ENCODE measurements at places on chromosomes 2 and 18.

- DNase-seq = no peak
These were observed 49.2 kb upstream of the ZNF397 start for GRCh38 chr18:35191698-35192025.

DNA sequence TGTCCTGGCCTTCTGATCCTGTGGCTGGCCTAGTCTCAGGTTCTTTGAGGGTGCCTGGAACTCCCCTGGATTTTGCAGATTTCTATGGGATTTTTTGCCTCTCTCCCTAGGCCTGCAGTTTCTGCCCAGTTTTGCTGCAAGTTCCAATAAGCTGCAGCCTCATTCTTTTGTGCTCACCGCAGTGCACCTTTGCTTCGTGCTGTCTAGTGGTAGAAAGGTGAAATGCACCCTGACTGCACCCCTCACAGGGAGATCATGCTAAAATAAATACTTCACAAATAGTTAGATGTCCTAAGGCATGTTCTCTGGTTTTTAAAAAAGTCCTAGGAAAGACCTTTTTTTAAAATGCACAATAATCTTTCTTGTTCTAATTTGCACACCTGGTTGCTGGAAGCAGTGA, 72.5 kb downstream of the GNAL start:
- no peak for DNase-seq

- DNase-seq = no peak
These were observed 232.6 kb upstream of the PXDN start for GRCh38 chr2:1976728-1977416.

- DNase-seq = no peak
These were observed 37.2 kb upstream of the THSD7B start for GRCh38 chr2:136727973-136728699.

DNA sequence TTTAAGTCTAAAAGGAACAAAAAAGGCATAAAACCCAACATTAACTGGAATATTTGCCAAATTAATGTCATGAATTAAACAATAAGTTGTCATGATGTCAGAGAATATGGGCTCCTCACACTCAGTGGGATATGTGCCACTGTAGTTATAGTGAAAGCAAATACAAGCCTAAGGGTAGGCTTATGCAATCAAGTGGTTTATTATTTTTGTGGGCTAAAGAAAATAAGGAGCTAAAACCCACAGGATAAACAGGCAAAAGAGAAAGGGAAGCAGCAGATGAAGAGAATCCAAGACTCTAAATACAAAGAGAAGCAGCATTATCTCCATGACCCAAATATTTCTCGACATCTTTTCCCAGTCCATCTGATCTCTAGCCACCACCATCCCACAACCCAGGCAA, 17.5 kb downstream of the YWHAQ start:
- DNase-seq = no peak

GRCh38 chr2:139917690-139918384, 1137.6 kb upstream of the NXPH2 start:
- DNase-seq = no peak

DNA sequence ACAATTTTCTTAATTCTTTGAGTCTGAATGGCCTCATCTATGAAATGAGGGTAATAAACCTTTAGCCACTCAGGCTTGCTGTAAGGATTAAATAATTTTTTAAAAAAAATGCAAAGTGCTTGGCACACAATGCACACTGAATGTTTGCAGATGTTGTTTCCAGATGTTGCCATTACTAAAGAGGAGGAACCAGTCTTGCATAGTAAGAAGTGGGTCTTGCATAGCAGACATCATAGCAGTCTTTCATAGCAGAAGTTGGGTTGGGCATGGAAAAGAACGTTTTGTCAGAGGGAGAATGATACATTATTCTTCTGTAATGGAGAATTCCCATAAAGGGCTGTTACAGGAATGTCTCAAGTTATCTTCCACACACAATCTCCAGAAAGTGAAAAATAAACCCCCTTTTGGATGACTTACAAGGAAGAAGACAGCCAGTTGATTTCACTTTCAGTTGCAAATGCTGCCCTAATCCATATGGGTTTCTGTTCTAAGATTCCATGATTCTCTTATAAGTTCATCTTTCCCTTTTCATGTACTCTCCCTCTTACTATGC, 327.7 kb downstream of the SUCLG1 start:
- DNase-seq = no peak

DNA sequence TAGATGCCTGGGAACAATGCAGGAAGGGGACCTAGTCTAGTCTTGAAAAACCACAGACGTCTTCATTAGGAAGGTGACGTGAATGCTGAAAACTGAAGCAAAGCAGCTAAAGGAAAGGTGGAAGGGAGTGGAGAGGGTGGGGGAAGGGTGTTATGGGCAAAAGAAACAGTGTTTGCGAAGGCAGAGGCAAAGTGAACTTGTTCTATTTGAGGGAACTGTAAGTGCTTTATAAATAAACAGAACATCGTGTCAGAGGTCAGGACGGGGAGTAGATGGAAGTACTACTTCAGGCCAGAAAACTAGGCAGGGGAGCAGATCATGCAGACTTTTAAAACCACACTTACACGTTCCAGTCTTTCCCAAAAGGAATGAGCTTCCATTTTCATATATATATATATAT, 57.8 kb downstream of the FASTKD2 start:
- no peak for DNase-seq

DNA sequence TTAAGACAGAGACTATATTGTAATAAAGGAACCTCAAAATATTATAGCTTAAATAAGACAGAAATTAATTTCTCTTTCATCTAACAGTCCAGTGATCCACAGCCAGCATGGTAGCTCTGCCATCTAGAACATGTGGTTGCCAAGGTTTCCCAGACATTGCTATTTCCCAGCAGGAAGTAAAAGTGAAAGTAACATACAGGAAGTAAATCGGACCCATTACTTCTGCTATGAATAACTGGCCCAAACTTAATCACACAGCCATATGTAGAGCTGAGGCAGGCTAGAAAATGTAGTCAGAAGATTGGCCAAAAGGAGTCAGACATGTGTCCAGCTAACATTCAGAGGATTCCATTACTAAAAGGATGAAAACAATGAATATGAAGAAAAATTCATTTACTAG, 71.0 kb downstream of the NOL4 start:
- DNase-seq = peak; percentile 19

GRCh38 chr18:58252166-58252565, 208.1 kb downstream of the NEDD4L start:
- no peak for DNase-seq

All from D341Med (cell line).